Fibroblast of the aortic adventitia (primary cell): ENCODE measurements at places on chromosomes 11 and 22.

GRCh38 chr11:6576471-6577373 lies 26.7 kb downstream of the RRP8 start:
- DNase-seq = peak; percentile 88

DNA sequence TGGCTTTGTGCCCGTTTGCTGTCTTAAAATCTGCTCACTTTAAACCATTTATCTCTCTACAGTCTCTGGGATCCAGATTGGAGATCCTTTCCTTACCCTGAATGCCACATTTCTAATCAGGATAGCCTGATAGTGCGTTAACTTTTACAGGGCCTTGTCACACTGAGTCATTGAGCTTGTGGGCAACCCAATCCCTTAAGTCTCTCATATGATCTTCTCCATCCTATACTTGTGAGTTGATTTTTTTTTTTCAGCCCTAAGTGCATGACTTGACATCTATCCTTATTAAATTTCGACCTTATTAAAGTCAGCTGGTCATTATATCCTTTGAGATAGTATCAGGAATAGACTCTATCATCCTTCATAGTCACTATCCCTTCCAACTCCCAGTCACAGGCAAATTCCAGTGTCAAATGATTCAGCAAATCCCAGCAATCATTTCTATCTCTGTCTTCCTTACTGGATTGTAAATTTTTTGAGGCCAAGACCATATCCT lies 57.7 kb downstream of the TEAD1 start:
- peak; percentile 54 for DNase-seq

- DNase-seq = peak; percentile 75
These were observed 44.9 kb upstream of the ETS1 start for GRCh38 chr11:128632141-128632791.

- peak; percentile 38 for DNase-seq
These were observed 4.6 kb upstream of the GALR3 start for GRCh38 chr22:37818409-37819104.

- no peak for DNase-seq
These were observed 13.5 kb upstream of the MRPL23 start for GRCh38 chr11:1933416-1934334.

DNA sequence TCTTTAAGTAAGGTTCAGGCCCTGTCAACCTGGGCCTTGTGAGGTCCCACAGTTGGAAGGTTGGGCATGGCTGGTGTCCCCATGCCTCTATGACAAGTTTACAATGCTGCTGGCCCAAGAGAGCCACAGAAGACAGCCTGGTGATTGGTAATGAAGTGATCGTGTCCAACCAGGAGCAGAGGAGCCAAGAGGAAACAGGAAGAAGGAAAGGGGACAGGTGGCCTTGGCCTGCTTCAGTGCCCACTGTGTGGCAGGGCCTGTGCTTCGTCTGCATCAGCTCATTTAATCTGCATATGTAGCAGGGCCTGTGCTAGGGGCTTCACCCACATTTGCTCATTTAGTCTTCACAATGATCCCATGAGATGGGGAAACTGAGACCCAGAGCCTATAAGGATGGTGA lies 42.1 kb upstream of the CSNK2A3 start:
- DNase-seq = no peak

GRCh38 chr11:58561394-58562098 lies 14.1 kb downstream of the LPXN start:
- DNase-seq = no peak

GRCh38 chr11:115950660-115951059 lies 446.4 kb upstream of the CADM1 start:
- DNase-seq = no peak

- peak; percentile 92 for DNase-seq
These were observed 22.2 kb downstream of the P2RY2 start for GRCh38 chr11:73240190-73240781.
